ENCODE measurements at places on chromosomes 1 and 21.
A peak's percentile ranks its signal among the peaks of the same experiment; 100 is the strongest.

- no peak for DNase-seq
These were observed 51.1 kb downstream of the SLC44A5 start for GRCh38 chr1:75559800-75560199.

GRCh38 chr21:38769191-38769780 lies 36.4 kb upstream of the ETS2 start:
- no peak for DNase-seq

- DNase-seq = no peak
These were observed 616.8 kb downstream of the RWDD3 start for GRCh38 chr1:95850763-95851162.

DNA sequence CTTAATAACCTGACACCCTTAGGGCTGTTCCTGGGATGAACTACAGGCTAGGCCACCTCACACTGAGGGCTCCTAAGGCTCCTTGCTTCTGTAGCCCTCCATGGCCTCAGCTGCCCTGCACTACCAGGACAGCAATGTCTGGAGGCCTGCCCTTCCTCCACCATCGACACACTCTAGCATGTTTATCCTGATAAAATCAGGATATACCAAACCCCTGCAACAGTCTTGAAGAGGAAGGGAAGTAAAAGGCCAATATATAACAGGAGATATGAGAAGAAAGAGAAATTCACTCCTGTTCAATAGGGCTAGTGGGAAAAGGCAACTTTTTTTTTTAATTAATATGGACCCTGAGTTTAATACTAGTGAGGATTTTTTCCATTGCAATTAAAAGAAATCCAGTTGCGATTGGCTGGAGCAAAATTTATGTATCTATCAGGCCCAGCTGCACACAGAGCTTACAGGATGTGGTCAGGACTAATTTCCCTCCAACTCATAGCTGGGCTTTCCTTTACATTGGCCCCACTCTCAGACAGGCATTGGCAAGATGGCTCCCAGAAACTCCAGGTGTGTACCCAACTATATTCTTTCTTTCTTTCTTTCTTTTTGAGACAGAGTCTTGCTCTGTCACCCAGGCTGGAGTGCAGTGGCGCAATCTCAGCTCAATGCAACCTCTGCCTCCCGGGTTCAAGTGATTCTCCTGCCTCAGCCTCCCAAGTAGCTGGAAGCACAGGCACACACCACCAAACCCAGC lies 13.5 kb upstream of the ATP2B4 start:
- no peak for DNase-seq

GRCh38 chr1:12407050-12407961 lies 177.5 kb downstream of the VPS13D start:
- DNase-seq = peak; percentile 63

- DNase-seq = peak; percentile 41
These were observed 103.5 kb downstream of the RPE65 start for GRCh38 chr1:68346188-68346808.

GRCh38 chr1:62420214-62420613 lies 16.6 kb upstream of the USP1 start:
- no peak for DNase-seq

- DNase-seq = no peak
These were observed 24.4 kb downstream of the FTCD start for GRCh38 chr21:46130831-46131587.

DNA sequence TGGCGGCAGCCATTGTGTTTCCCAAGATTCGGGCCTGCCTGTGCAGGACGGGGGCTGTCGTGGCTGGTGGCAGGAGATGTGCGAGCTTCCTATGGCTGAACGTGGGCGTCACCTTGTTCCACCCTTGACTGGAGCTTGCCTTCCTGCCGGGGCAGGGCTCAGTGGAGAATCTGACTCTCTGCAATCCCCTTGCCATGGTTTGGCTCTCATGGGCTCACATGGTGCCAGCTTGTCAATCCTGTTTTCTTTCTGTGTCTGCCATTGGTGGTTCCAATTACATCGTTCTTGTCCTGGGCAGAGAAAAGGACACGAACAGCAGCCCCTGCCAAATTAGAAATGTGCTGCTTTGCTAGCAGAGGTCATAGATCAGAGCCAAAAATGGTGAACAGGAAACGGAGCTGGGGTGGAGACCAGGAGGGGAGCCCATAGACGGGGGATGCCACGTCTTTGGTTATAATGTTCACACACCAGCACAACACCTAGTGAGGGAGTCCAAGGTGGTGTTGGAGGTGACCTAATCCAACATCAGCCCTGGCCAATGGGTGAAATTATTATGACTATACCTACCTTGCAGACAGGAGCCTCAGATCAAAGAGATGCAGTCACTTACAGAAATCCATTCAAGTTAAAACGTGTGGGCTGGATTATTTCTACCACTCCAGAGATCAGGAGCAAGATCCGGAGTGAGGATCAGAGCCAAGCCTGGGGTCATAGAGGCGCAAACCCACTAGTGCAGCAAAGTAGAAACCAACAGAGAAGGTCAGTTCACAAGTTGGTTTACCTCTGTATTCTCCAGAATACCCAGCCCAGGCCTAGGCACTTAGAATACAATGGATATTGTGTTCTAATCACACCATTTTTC lies 253.1 kb downstream of the SIPA1L2 start:
- no peak for DNase-seq

- DNase-seq = no peak
These were observed 121.0 kb upstream of the TSPAN2 start for GRCh38 chr1:115210302-115210711.

DNA sequence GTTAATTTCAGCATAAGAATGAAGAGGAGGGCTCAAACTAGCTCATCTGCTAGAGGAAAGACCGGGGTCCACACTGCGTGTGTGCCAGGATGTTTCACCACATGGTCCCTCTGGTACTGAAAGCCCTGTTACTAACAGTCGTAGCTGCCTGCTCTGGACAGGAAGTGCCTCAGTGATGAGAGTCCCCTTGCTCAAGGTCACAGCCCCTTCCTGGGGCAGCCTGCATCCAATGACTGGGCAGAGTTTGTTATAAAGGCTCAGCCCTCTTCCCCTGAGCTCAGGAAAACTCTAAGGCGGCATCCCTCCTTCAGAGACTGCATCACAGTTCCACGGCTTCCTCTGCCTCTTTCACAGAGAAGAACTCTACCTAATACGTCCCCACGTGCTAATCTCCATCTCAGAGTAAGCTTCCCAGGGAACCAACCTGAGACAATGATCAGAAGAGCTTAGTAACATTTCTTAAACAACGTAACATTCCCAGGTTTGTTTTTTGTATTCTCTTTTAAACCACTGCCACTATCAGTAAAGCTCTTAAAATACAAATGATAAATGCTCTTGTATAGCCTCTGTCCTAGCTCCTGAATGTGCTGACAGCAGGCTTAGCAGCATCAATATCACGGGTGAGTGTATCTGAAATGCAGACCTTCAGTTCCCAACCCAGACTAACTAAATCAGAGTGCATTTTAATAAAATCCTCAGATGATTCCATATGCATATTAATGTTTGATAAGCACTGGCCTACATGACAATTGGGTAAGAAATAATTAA lies 38.0 kb upstream of the ATP1A1 start:
- DNase-seq = no peak

DNA sequence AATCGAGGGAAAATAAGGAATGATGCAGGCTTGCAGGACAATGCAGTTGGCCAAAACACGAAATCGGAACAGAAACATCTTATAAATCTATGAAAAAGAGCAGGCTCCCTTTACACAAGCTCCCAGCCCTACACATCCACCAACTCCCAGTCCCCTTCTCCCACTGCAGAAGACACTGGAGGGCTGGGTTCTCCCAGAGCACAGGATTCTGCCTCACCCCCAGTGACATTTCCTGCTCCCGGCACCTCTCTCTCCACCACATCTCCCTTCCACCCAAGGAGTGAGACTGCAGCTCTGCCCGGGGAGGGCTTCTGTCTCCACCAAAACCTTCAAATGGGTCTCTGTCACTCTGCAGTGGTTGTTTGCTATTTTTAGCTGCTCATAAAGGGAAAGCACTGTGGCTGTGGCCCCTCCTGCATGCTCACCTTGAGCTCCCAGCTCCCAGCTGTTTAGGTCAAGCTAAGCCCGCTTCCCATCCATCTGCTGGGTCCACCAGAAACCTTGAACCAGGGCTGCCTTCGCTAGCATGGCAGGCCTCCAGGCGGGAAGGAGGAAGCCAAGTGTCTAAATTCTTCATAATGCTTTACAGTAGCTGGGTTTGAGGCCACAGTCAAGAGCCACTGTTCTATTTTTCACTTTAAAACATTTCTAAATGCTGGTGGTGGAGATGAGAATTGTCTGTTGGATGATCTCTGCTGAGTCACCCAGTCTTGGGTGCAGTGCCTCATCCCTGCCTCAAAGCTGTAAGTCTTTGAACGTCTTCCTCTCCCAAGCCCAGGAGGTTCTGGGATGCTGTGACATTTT lies 3.3 kb upstream of the C2CD2 start:
- DNase-seq = peak; percentile 45

GRCh38 chr1:79912813-79913212 lies 906.3 kb upstream of the ADGRL4 start:
- DNase-seq = no peak

DNA sequence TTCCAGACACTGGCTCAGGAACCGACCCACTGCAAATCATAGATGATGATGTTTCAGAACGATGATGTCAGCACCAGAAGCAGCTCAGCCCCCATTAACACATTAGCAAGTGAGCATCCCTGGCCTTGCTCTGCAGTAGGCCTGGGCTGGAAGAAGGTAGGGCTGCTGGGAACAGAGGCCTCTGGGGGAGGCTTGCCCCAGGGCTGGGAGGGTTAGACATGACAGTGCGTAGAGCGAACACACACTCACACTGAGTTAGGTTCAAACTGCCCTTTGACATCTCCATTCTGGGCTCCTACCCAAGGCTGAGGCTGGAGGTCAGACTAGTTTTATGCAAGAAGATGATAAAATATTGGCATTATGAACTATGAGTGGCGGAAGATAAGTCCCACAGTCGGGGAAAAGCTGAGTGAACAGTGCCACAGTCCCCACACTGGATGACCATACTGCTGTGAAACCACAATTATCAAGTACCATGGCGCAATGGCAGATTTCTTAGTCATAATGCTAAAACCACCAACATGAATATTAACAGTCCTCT lies 91.1 kb downstream of the DMRTB1 start:
- DNase-seq = peak; percentile 35

GRCh38 chr1:199084293-199084692 lies 445.5 kb downstream of the PTPRC start:
- no peak for DNase-seq

DNA sequence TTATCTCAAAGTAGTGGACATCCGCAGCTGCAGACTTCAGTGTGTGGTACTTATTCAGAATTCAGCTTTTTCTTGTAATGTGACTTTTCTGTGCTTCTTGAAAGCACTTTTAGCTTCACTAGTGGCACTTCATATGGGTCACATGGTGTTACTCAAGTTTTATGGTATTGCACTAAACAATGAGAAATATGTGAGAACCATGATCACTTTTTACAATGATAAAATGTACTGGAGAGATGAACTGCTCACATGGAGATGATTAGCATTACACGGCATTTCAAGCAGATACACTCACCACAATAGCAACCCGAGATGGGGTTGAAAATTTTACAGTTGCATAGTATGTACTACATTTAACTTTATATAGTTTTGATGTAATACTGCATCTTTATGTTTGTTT lies 40.1 kb upstream of the GPR52 start:
- DNase-seq = no peak

DNA sequence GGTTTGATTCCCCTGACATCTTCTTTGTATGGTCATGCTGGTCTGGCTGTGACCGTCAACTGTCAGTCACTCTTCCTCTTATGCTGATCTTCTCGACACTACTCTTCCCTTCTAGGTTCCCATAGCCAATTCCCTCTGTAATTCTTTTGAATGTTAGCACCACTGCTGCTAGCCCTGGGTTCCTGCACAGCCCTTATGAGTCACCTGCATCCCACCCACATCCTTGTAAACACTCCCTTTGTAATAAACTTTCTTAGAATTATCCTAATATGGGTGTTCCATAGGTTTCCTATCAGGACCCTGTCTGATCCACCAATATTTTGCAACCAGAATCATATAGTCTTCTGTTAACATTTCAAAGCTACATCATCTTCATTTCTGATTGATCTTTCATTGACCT lies 37.1 kb downstream of the JUN start:
- DNase-seq = no peak

DNA sequence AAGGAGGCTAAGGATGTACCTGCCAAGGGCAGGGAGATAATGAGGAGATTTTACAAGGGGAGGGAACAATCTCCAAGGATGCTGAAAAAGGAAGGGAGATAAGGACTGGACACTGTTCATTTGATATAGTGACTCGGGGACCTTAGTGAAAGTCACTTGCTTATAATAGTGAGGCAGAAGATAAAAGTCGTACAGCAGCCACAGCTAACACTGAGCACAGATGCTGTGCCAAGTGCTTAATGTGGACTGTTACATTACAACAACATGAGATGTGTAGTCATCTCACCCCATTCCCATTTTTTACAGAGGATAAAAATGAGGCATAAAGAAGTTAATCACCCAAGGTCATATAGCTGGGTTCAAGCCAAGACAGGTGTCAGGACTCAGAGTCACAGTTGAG lies 181.9 kb downstream of the FGGY start:
- DNase-seq = no peak

DNA sequence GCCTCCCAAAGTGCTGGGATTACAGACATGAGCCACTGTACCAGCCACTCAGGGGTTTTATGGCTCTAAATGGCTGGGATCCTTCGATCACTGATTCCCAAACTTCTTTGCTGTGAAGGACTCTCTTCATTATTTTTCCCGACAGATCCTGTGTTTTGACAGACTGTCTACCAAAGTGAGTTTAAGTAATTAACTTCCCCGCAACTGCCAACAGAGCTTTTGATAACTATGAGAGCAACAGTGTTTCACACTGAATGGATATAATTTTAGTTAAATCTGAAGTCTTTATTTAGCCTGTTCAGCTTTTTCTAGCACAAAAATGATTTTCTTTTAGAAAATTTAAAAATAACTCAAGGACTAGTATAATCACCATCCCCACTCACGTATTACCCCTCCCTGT lies 12.6 kb upstream of the RABIF start:
- no peak for DNase-seq

GRCh38 chr1:99018313-99018712 lies 13.7 kb upstream of the PLPPR5 start:
- DNase-seq = no peak

DNA sequence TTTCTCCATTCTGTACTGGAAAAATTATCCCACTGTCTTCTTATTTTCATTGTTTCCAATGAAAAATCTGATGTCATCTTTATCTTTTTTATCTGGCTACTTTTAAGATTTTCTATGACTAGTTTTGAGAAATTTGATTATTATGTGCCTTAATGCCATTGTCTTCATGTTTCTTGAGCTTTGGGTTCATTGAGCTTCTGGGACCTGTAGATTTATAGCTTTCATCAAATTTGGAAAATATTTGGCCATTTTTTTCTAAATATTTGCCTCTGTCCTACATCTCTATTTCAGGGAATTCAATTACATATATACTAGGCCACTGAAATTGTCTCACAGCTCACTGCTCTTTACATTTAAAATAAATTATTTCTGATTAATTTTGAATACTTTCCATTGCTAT lies 38.7 kb upstream of the KCNH1 start:
- no peak for DNase-seq

- no peak for DNase-seq
These were observed 6.3 kb downstream of the ZBTB8B start for GRCh38 chr1:32470991-32471694.

- no peak for DNase-seq
These were observed 18.4 kb upstream of the SUMO3 start for GRCh38 chr21:44836349-44836665.

- DNase-seq = peak; percentile 33
These were observed 977 bp downstream of the LCA5L start for GRCh38 chr21:39444421-39445180.
